ENCODE measurements at places on chromosomes 3 and 15. TPM values are rescaled to one million over a fixed set of nuclear protein-coding genes. Genes with fewer than 3 reads are reported as not detected.
A peak's percentile ranks its signal among the peaks of the same experiment; 100 is the strongest.

DNA sequence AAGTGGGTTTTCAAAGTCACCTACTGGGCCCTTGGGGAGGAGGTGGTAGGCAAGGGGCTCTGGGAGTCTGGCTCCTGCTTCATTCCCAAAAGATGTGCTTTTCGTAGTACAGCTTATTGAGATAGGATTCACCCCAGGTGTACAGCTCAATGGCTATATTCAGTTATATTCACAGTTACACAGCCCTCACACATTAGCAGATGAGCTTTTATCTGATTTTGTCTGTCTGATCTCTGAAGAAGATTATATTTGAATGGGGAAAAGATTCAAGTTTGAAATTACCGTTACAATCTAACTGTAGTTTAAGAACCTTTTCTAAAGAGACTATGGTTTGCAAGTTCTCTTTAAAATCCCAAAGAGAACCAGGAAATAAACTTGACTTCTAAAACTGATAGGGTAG lies 27.3 kb downstream of the PXYLP1 start:
- DNase-seq, result no peak

DNA sequence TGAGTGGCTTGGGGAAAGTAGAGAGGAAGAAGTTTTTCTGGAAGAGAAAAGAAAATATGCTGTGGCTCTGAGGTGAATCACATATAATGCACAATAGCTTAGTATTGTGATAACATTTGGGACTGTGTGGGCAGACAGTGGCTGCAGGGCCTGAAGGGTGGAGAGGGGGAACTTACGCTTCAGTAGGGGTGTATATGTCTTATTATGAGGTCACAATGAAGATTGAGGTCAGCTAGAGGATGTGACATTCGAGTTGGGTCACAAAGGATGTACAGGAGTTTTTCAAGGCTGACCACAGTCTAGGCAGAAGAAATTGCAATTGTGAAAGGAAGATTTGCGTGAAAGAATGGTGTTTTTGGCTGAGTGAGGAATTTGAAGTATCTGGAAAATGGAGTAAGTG lies 414.8 kb downstream of the LPP start:
- no peak for DNase-seq

GRCh38 chr3:69092030-69092516 lies 7.3 kb downstream of the ARL6IP5 start:
- DNase-seq, result no peak

DNA sequence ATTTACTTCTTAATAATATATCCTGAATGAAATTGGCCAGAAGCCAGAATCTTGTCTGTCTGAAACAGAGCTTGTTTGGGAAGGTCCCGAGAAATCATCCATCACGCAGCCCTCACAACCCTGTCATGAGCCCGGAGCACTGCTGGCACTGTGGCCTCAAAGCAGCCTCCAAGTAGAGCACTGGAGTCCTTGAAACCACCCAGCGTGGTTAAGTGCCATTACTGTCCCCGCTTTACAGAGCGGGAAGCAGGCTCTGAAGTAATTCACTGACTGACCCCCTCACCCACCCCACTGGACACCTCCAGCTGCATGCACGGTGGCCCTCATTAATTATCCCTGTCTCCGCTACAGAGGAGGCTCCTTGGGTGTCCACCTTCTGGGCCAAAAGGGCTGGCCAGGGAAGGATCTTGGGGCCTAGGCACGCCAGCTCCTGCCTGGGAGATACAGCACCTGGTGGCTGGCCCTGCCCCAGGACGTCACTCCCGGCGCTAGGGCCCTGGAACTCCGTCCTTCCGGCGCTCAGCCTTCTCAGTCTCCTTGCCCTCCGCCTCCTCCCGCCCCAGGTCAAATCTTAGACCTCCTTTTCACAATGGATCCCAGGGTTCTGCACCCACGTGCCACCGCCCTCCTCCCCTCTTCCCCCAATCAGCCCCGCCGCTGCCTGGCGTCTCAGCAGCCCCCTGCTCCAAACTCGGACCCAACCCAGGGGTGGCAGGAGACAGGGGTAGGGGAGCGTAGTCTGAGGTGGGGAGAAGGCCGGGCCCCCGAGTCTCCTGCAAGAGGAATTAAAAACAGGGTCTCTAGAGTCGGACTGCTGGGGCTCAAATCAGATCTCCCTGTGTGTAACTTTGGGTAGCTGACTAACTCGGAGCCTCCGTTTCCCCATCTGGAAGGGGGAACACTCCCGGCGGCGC lies 1.1 kb downstream of the TKT start:
- DNase-seq, result peak; percentile 56

- DNase-seq, result no peak
Measured at GRCh38 chr3:133371181-133371580, 28.7 kb upstream of the BFSP2 start.

- DNase-seq, result no peak
Measured at GRCh38 chr15:60536951-60537350, 58.0 kb upstream of the ICE2 start.

DNA sequence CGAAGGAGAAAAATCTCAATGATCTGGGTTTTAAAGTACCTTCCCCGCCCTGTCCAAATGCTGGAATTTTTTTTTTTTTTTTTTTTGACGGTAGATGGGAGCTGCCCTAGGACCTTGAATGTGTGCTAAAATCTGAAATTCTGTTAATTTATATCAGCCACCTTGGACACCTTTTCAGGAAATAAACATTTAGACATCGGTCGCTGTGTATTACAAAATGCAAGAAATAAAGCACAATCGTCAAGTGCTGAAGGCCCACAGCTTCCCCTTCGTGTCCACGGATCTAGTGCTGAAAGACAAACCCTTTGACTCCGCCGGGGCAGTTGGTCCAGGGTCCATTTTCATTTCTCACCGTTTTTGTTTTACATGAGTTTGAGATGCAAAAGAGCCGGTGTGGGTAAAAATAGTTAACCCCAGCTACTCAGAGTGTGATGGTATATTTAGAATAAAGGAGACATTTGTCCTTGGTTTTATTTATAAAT lies 90.2 kb upstream of the CHD2 start:
- peak; percentile 63 for DNase-seq

Gene ATP2B2
- 0.03 TPM for polyA plus RNA-seq

Gene SLC28A1
- polyA plus RNA-seq, result 0.10 TPM

Gene TAGLN3
- polyA plus RNA-seq, result 3.4 TPM

Gene HAPLN3
- 3.5 TPM for polyA plus RNA-seq

Gene HTR3D
- not detected for polyA plus RNA-seq
